CD4-positive, alpha-beta T cell treated with Interleukin-17A for 4 hours (primary cell): ENCODE measurements at places on chromosomes 11 and 22.

DNA sequence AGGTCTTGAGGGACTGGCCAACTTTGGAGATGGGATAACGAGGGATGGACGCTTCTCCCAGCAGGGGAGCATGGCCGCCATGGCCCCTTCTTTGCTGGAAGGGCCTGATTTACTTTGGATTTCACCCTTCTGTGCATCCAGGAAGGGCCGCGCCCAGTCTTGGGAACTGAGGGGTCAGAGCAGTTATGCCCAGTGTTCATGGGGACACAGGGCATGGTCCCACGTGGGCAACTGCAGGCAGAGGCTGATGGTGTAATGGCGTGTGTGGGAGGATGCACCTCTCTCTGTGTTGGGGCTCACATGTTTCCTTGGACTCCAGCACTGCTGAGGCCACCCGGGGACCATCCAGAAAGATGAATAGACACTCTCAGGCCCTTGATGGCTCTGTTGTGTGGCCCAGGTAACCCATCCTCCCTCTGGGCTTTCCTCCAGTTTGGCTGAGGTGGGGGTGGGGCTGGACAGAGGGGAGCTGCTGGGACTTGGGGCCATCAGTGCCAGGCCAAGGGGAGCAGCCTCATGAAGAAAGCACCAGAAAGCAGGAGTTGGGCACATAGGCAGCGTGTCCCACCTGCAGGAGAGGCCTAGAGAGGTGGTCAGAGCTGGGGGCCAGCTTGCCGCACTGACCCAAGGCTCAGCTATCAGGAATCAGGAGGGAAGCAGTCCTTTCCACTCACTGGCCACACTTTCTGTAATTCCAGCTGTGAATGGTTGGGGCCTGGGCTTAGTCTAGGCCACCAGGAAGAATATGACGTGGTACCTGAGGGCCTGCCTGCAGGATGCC lies 1033.9 kb downstream of the TBC1D22A start:
- DNase-seq = no peak

- peak; percentile 48 for DNase-seq
Observed at GRCh38 chr11:112297248-112297866, 36.7 kb upstream of the PLET1 start.

GRCh38 chr11:65003282-65003681 lies 6.5 kb upstream of the BATF2 start:
- DNase-seq = no peak

DNA sequence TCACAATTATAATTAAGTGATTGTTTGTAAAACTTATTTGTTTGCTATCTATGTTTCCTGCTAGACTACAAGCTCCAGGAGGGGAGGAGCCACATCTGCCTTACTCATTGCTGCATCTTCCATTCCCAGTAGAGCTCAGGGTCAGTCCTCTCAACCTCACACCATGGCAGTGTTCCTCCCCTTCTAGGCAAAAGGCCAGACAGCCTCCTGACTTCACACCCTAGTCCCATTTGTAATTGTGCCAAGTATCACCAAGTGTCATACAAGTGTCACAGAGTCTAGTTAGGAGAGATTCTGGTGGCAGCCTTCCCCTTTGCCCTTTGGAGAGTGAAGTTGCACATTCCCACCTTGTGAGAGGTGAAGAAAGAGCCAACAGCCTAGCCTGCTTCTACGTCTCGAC lies 490.4 kb downstream of the INSC start:
- no peak for DNase-seq

DNA sequence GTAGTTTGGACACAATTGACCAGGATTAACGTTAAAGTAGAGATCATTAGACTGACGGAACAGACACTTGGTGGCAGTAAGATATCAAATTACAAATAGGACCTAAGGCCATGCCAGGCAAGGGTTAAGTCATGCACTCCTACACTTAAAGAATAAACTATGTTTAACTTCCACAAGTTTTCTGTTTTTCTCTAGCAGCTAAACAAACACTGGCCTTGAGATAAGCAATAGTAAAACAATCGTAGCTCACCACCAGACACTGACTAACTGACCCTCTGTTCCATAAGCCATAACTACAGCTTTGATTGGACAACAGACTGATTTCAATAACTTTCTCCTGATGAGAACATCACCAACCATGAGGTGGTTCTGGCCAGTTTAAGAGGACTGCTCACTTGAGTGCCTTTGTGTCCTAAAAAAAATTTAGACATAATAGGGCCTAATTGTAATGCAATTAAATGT lies 2.0 kb upstream of the CEP126 start:
- no peak for DNase-seq

- DNase-seq = no peak
Observed at GRCh38 chr11:10080138-10080537, 213.9 kb downstream of the SBF2 start.

DNA sequence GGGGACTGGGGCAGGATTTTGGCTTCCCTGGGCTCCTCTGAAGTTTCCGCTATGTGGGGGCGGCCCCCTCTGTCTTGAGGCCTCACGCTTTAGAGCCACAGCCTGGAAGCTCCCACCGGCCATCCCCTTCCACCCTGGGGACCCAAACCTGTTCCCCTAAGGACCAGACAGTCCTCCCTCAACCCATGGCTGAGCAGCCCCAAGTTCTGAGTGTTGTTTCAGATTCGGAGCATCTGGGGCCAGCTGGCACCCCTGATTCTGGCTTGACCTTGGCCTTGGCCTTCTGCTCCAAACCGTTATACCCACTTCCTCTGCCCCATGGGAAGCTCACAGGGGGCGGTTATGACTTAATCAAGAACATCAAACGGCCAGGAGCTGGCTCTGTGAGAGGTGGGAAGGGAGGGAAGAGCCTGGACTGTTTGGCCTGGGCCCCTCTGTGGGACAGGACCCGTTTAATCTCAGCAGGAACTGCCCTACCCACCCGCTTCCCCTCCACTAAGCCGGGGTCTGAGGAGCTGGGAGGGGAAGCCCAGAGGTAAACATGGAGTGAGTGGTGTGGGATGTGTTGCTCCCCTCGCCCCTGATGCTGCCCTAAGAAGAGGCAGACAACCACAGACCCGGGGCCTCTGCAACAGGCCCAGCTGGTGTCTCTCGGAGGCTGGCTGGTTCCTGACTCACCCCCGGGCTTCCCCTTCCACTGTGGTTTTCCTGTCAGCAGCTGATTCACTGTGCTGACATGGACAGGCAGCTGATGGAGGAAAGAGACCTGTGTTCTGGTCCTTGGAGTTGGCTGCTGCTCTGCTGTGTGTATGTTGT lies 3.4 kb downstream of the CD82 start:
- peak; percentile 92 for DNase-seq

DNA sequence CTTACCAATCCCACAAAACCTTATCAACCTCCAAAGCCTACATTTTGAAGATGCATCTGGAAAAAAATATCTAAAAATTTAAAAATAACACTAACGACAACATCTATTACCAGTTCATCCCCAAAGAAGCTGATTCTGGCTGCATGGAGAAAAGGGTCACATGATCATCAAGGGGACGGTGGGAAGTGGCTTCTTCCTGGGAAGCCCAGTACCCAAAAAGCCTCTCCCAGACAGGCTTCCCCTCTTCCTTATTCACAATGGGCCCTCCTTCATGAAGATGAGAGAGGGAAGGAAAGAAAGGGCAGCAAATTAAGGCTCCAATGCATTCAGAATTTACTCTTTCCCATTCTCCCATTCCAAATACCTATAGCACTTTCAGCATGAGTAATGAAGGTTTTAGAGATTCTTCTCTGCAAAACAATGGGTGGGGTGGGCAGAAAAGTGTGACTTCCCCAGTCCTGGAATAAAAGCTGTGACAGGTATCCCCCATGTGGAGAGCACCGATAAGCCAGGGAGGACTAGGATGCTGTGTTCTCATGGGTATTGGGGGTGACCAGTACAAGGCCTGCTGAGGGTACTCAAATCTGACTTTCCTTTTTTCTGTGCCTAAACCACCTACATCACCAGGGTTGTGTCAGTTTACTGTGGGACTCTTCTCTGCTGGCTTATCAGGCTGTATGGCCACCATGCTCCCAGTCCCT lies 88.2 kb downstream of the SIK3 start:
- no peak for DNase-seq

- DNase-seq = no peak
Observed at GRCh38 chr11:44559207-44559939, 6.1 kb upstream of the CD82 start.

DNA sequence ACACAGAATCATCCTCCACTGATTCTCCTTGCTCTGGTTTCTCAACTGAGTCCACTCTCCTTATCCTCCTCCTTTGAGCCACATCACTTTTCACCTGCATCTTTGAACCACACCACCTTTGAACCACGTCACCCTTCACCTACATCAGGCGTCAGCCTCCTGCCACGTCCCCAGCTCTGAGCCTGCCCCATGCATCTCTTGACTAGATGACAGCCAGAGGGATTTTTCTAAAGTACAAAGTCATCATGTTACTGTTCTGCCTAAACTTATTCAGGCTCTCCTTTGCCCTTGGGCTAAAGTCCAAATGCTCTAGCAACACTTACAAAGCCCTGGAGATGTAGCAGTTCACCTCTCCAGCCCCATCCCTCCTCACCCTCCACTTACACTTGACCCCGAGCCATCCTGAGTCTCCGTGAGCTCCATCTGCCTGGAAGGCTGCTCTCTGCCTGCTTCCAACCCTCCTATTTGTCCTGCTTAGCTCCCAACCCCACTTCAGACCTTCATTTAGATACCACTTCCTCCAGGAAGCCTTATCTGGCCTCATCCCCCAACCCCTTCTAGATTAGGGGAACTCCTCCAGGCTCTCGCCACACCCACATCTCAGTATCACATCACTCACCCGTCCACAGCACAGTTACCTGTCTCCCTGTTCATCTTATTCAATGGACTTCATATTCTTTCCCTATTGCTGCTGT lies 3.7 kb upstream of the MS4A10 start:
- DNase-seq = no peak

DNA sequence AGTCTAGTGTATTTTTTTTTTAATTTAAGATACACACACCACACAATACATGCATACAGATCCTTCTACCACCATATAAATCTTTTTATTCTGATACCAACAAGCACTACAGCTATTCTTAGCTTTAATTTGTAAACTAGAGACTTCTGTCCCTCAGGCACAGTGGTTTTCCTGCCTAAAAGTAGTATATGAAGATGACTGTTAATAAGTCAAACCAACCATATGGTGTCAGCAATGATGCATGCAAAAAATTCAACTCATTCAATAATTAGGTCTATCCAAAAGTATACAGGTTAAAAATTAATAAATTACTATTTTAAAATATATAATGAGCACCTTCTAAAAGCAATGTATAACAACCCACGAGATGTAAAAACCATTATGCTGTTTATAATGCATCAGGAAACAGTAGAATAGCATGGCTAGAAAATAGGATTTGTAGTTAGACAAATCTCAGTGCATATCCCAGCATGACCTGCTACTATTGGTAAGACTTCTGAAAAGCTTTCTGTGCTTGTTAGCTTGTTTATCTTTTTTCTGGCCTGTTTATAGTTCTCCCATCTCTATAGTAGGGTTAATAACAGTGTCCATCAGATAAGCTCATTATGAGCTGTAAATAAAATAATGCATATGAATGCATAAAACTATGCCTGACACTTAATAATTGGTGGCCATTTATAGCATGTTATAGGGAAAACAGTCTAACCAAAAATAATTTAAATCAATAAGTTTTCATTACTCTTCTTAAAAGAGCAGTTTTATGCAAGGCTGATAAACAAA lies 10.2 kb downstream of the RAB38 start:
- DNase-seq = no peak

- DNase-seq = no peak
Observed at GRCh38 chr11:59678813-59679165, 10.0 kb upstream of the PATL1 start.

DNA sequence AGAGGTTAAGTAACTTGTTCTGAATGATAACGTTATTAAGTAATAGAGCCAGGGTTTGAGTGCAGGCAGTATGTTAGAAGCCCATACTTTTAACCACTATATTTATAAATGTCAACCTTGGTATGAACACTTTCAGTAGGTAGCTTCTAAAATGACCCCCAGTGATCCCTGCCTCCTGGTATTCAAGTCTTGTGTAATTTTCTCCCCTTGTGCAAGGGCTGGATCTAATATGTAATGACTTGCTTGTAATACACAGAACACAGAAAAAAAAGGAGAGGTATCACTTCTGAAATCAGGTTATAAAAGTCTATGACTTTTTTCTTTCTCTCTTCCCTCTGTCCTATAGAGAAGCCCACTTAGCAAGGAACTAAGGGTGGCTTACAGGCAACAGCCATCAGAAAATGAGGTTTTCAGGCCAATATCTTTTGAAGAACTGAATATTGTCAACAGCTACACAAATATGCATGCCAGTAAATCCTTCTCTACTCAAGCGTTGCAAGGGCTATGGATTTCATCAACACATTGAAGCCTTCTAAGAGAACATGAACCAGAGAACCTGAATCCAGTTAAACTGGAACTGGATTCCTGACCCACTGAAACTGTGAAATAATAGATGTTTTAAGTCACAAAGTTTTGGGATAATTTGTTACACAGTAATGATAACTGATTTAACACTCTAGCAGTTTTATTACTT lies 712.3 kb downstream of the METTL15 start:
- no peak for DNase-seq

GRCh38 chr11:124863826-124864165 lies 1.4 kb upstream of the ROBO3 start:
- DNase-seq = no peak

DNA sequence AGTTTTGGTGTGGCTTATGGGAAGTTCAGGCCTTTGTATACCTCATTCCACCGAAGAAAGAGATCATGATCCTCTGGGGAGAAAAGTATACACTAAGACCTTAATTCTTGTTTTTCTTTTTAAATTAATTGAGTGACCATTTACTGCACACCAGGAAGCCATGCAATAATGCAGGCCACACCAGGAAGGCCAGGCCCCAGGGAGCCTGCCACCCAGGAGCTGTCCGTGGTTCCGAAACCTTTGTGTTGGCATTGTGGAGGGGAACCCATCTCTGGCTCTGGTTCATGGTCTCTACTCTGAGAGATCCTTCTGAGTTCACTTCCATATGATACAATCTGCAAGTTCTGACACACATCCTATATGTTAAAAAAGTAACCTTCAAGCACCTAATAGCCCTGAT lies 291.8 kb downstream of the MIAT start:
- no peak for DNase-seq

DNA sequence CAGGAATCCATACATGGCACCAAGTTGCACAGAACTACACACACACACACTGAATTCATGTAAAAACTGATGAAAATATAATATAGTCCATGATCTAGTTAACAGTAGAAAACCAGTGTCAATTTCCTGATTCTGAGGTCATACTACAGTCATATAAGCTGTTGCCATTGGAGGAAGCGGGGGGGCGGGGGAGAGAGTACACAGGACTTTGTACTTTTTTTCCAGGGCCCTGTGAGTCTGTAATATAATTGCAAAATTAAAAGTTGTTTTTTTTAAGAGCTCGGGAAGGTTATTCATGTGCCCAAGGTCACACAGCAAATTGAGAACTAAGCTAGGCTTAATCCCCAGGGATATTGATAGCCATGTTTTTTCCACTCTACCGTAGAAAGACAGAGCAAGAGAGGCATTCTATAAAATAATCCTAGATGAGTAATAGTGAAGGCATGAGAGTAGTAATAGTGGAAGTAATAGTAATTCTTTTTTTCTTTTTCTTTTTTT lies 312.3 kb downstream of the MN1 start:
- no peak for DNase-seq

- DNase-seq = no peak
Observed at GRCh38 chr11:133987171-133987570, 30.4 kb upstream of the IGSF9B start.
